ENCODE measurements at places on chromosomes 16 and 17. TPM values are rescaled to one million over a fixed set of nuclear protein-coding genes. Genes with fewer than 3 reads are reported as not detected.

ASPHD1 gene
- 19.5 TPM for total RNA-seq

ZNF48 gene
- total RNA-seq = 20.3 TPM

SLC25A10 gene
- 199 TPM for total RNA-seq

EPX gene
- total RNA-seq = not detected

CACNG1 gene
- total RNA-seq = not detected

CD300LF gene
- not detected for total RNA-seq

DNASE1L2 gene
- 0.99 TPM for total RNA-seq

VKORC1 gene
- total RNA-seq = 72.3 TPM

CPHXL2 gene
- not detected for total RNA-seq

ALDH3A1 gene
- 20.0 TPM for total RNA-seq

G6PC3 gene
- total RNA-seq = 74.2 TPM

MT1G gene
- 1.5 TPM for total RNA-seq

ADGRG1 gene
- 138 TPM for total RNA-seq

GGNBP2 gene
- total RNA-seq = 55.1 TPM

TUBB3 gene
- 8.7 TPM for total RNA-seq

CLEC18B gene
- total RNA-seq = 0.94 TPM

CCDC57 gene
- 47.6 TPM for total RNA-seq

NPIPB6 gene
- not detected for total RNA-seq

RTN4RL1 gene
- not detected for total RNA-seq

TMEM106A gene
- total RNA-seq = 1.9 TPM

TPSB2 gene
- not detected for total RNA-seq
